Suppressor macrophage treated with lipopolysaccharide for 1 hour (primary cell): ENCODE measurements at places on chromosomes 2 and 18.

- peak; percentile 65 for DNase-seq
Observed at GRCh38 chr2:47086571-47086970, 68.5 kb downstream of the STPG4 start.

DNA sequence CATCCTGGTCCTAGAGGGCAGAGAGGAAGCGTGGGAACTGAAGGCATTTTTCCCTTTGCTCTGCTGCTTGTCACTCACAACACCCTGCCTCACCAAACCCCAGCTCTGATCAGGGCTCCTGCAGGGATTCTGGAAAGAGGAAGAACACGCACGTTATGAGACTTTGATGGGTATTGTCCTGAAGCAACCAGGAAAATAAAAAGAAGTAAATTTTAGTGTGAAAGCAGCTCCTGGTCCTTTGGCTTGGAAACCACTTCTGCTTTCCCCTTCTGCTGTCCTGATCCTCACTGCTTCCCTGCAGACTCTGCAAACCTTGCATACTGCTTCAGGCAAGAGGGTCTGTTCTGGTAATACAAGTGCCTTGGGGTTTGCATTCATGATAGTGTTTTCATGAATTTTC lies 164.1 kb downstream of the SLC8A1 start:
- peak; percentile 30 for DNase-seq

DNA sequence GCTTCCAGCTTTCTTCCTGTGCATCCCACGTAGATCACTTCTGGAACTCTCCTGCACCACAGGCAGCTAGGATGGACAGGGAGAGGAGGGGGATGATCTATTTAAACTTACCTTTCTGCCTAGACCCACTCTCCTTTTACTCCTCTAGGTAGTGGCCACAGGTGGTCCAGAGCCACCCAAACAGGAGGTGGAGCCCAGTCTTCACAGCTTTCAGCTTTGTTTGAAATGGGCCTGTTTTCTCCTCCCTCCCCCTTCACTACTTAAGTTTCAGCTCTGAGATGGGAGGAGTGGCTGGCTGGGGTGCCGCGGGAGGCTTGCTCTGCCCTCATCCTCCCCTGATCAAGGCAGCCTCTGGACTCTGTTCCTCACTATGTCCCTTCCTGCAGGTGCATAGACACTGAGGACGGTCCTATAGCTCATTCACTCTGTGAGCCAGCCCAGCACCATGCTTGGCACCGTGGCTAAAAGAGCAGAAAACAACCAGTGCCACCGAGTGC lies 12.6 kb upstream of the CELF4 start:
- DNase-seq, result no peak

DNA sequence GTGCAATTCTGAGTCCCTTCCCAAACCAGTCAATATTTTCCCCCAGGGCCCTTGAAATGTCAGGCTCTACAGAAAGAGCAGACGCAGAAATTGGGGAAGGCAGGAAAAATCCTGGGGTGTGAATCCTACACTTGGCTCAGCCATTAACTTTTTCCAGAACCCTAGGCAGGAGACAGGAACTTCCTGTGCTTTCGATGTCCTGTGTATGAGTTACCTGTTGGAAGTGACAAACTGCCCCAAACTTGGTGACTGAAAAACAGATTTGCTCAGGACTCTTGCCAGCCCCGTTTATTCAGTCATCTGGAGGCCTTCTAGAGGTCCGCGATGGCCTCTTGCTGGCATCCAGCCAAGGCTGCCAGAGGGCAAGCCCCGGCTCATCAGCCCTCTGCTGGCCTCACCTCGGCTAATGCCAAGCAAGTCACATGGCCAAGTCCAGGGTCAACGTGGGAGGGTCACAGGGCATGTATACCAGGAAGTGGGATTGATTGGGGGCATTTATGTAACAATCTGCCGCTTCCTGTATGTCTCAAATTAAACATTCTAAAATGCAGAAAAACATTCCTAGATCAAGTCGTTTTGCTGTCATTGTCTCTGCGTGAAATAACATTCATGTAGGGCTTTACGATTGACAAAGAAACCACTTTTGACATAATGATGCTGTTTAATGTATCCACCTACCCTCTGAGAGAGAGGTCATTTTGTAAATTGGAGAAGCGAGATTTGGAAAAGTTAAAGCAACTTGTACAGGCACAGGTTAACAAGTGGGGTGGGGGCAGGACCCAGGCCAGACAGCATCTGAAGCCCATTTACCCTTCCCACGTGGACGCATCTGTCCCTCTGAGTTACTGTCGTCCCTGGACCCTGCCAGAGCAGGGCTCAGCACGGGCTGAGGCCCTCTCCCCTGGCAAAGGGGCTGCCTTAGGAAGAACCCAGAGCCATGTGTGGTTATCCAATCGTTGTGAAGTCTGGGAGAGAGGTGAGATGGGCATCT lies 179.4 kb downstream of the INHBB start:
- peak; percentile 11 for DNase-seq

DNA sequence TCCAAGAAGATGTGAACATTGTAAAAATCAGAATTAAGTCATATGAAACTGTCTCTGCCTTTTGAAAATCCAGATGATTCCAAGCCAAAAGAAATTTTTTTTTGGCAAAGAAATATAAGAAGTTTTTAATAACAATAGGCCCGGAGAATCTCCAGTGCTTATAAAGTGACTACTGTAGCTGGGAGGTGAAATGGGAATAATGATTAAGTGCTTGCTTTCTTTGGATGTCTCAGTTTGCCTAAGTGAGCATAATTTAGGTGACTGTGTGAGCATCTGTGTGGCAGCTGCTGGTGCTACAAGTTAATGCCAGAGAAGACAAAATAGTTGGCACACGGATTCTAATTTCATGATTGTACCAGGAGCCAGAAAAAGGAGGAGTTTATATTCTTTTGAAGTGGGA lies 185.0 kb downstream of the LTBP1 start:
- no peak for DNase-seq

GRCh38 chr2:14635391-14635871 lies 2.9 kb downstream of the LRATD1 start:
- DNase-seq, result no peak

DNA sequence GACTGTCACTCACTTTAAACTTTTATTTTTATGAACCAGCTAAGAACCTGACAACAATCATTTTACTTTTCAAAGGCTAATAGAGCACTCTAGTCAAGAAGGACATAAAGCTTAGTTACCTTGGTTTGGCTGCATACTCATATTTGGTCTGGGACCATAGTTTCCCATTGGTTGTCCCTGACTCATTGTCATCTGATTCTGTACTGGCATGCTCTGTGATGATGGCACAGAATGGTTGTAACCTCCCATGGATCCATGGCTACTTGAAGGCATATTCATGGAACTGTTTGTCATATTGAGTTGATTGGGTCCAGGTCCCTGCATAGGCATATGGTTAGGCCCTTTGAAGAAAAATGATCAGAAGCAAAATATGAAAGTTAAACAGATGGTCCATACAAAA lies 37.9 kb downstream of the SS18 start:
- DNase-seq, result peak; percentile 12

DNA sequence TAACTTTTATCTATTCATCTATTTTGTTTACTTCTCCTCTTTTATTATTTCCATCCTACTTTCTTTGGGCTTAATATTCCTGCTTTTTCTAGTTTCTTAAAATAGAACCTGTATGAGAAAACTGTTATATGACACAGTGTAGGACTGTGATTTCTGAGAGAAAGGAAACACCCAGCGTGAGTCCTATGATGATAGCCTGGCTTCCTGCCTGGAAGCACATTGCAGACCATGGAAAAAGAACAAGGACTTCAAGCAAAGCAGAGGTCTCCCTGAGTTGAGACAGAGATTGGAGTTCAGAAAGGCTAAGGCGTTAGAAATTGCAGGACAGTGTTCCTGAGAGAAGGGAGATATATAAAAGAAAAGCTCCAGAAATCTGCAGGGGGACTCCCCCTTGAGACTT lies 7.8 kb downstream of the RBM44 start:
- no peak for DNase-seq
